Stimulated activated CD4-positive, alpha-beta T cell treated with anti-CD3 and anti-CD28 coated beads, Interleukin-15, amount 100 ng/mL, for 1 hour (primary cell): ENCODE measurements at places on chromosomes 7 and 10.

GRCh38 chr7:31487476-31487875 lies 26.4 kb upstream of the ITPRID1 start:
- no peak for DNase-seq

- no peak for DNase-seq
These were observed 411.8 kb upstream of the MGMT start for GRCh38 chr10:129055225-129055624.

- DNase-seq: no peak
These were observed 278.8 kb downstream of the KIF20B start for GRCh38 chr10:89980166-89980565.

GRCh38 chr10:86359111-86359510 lies 7.5 kb downstream of the GRID1 start:
- no peak for DNase-seq

DNA sequence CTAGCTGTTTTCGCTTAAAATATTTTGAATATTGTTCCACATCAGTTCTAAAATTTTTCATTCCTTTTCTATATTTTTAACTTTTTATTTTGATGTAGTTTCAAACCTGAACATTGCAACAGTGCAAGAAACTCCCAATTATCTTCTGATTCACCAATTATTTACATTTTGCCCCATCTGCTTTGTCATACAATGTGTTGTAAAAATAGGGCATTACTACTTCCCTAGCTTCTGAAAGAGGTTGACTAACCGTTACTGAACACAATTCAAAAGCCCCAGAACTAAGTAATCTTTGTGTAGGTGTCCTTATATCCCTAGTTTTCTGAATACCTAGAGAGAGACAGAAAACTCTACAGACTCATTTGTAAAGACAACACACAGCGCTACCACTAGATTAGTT lies 86.7 kb downstream of the AVL9 start:
- DNase-seq: no peak
